ENCODE measurements at places on chromosomes 5 and 9.

DNA sequence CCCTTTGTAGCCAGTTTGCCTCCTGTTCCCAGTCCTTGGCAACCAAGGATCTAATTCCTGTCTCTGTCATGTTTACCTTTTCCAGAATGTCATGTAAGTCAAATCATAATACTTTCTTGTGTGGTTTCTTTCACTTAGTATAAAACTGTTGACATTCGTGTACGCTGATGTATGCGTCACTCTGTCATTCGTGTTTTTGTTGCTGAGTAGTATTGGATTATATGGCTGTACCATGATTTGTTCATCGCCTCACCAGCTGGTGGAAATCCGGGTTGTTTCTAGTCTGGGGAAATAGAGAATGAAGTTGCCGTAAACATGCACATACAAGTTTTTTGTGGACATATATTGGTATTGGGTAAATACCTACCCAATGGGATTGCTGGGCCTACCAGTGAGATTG, 97.4 kb downstream of the ANGPTL2 start:
- no peak for DNase-seq

DNA sequence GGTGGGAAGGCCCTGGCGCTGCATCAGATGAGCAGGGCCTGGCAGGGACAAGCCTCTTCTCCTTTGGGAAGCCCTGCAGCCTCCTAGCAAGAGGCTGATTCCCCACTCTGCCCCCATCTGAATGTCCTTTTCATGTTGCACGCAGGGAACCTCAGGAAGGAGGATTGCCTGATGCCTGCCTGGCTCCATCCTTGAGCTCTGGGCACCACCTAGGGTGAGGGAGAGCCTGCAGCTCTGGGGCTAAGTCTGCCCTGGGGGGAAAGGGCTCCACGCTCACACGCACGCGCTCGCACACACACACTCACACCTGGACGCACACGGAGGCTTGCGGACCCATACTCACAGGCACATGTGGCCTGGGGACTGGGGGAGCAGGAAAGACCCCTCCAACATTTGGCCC, 86.6 kb downstream of the LMX1B start:
- DNase-seq, result no peak

DNA sequence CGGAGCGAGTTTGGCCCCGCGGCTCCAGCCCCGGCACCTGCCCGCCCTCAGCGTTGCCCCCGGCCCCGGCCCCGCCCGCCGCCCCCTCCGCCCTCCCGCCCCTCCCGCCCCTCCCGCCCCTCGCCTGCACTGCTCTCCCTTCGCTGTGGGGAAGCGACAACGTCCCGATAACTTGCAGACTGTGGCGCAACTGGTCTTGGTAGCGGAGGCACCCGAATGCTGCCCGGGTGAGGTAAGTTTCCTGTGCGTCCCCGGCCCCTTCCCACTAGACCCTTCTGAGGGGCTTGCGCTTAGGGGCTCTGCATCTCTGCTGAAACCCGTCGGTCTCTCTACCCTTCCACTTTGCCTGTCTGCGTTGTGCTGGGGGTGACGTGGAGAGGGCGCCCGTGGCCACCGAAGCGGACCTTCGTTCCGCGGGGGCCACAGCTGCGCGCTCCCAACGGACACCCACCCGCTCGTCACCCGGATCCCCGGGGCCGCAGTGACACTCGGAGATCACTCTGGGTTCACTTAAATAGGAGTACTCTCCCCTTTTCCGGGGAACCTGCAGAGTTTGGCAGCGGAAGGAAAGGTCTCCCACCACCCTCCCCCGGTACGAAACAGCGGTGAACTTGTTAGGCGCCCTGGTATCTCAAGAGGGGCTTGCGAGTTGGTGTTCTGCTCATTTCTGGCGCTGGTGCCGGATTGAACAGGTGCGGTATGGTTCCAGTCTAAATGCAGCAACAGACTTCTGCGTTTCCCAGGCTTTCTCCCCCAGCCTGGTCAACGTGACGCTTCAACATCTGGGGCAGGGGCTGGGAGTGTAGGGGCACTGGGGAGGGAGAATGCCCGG, 707 bp downstream of the PIP5K1B start:
- no peak for DNase-seq

- DNase-seq, result no peak
Measured at GRCh38 chr9:102069969-102070368, 331.5 kb upstream of the GRIN3A start.

DNA sequence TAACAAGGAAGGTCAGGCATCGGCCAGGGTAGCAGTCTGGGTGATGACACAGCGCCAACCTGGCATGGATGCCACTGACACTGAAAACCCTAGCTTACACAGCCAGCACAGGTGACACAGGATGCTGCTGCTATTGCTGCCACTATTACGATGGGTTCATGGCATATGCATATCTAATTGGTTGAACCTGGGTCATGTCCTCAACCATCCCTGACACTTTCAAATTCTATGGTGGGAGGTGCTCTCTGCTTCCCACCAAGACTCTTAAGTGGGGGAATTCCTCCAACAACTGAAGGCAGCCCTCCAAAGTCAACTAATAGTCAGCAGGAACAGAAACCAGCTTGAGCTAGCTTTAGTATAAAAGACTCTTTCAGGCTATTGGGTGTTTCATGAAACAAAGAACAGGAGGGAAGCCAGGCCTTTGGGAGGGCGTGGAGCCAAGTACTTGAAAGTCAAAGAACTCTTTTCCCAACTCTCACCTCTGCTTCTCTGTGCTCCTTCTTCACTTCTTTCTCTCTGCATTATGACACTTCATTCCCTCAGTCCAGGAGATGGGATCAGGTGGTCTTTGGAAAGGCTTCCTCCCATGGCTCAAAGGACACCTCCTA, 21.3 kb downstream of the PTTG1 start:
- DNase-seq, result no peak

GRCh38 chr5:65199993-65200675, 281.6 kb downstream of the ADAMTS6 start:
- DNase-seq, result no peak

- no peak for DNase-seq
Measured at GRCh38 chr5:76425928-76426804, 23.1 kb downstream of the IQGAP2 start.

DNA sequence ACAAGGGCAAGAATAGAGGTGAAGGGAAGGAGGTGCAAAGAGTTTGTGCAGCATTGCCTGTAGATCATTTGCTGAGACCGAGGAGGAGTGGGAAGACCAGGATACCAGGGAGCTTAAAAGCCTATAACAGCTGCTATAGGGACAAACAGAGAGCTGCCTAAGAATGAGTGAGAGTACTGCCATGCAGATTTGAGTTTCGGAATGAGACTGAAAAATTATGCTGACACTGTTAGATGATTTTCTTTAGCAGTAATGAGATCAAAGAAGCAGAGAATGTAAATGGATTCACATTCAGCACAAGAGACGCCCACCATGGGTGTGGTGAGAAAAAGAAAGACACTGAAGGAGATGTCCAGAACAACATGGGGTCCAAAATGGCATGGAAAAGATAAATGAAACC, 69.7 kb downstream of the EPB41L4A start:
- DNase-seq, result no peak

GRCh38 chr5:167731951-167732350, 559.5 kb upstream of the WWC1 start:
- DNase-seq, result no peak

DNA sequence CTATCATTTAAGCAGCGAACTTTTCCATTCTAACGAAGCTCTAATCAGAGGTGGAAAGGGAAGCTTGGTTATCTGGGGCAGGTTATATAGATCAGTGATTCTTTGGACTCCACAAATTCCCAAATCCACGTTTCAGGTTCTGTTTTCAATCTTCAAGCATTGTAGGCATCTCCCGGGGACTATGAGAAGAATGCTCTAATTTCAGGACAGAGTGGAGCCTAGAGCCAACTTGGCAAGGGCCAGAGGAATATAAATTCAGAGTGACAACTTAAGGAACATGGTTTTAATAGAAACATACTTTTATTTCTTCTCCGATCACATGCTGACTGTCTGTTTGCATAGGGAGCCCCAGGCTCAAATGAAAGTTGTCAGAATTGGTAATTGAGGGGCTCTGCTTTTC, 514.0 kb upstream of the KLF4 start:
- DNase-seq, result no peak

- no peak for DNase-seq
Measured at GRCh38 chr9:7921545-7922197, 122.1 kb upstream of the DMAC1 start.

GRCh38 chr5:119411361-119412278, 40.7 kb upstream of the HSD17B4 start:
- peak; percentile 43 for DNase-seq

- DNase-seq, result no peak
Measured at GRCh38 chr5:905139-905642, 12.5 kb downstream of the TRIP13 start.

DNA sequence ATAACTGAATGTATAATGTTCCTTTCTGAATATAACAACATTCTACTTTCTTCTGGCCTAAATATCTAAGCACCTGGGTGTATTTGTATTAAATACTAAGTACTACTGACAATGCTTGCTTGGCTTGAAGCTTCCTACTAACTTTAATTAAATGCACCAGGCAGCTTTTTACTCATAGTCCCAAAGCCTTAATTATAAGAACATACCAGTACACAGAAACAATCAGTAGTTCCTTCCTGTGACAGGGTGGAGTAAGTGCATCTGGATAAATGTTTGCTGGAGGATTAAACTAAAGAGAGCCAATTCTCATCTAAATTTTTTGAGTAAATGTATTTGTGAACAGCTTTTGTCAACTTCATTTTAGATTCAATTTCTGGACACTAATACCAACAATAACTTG, 558.6 kb upstream of the SEMA6A start:
- DNase-seq, result no peak

DNA sequence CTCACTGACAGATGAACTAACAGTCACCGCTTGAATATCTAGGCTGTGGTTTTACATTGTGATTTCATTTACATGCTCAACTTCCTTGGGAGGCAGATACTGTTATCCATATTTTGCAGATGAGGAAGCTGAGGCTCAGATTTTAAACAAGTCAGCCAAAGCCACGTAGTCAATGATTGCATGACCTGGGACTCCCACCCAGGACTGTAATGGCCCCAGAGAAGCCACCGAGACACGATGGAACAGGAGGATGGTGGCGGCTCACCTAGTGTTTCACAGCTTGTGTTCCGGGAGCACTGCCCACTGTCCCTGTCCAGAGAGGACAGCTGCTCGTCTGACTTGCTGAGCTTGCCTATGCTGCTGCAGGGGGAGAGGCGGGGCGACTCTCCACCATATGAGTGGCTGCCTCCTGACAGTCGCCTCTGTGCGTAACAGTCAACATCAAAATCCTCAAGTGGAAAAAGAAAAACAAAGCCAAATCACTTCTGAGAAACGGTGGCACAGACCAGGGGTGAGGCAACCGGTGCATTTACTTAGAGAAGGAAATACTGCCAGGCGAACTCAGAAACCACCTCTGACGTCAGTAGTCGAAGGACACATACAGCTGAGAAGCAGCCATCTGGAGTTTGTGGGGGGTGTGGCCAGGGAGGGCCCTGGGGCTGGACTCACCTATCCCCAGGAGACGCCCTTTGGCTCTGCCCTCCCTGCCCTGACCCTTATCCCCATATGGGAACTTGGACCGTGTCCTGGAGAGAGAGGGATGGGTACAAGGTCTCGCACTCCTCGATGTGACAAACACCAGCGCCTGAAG, 82.5 kb downstream of the PRRT1B start:
- DNase-seq, result no peak

GRCh38 chr9:133742849-133743444, 4.8 kb upstream of the SARDH start:
- peak; percentile 75 for DNase-seq

DNA sequence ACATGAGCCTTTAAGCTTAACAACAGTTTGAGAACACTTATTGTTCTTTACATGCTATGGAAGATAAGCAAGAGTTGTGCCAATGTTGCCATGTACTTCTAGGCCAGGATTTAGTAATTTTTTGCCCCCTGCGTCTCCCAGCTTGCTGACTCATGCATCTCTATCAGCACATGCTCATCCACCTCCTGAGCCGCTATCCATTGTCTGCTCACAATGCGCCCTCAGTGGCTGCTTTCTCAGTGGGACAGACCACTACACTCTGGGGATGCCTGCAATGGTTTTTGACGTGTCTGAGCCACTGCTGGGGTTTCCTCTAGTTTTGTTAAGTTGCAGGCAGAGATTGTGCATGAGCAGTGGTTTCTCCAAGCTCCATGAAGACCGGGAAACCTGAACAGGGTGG, 50.9 kb upstream of the PHF2 start:
- DNase-seq, result no peak

GRCh38 chr5:138651058-138651766, 76.0 kb upstream of the HSPA9 start:
- no peak for DNase-seq

Data from NCI-H524 treated with DMSO at 0.1 percent for 48 hours (cell line).